ENCODE measurements at places on chromosomes 3 and 15.

GRCh38 chr3:121330634-121331033, 215.2 kb downstream of the POLQ start:
- DNase-seq: no peak

DNA sequence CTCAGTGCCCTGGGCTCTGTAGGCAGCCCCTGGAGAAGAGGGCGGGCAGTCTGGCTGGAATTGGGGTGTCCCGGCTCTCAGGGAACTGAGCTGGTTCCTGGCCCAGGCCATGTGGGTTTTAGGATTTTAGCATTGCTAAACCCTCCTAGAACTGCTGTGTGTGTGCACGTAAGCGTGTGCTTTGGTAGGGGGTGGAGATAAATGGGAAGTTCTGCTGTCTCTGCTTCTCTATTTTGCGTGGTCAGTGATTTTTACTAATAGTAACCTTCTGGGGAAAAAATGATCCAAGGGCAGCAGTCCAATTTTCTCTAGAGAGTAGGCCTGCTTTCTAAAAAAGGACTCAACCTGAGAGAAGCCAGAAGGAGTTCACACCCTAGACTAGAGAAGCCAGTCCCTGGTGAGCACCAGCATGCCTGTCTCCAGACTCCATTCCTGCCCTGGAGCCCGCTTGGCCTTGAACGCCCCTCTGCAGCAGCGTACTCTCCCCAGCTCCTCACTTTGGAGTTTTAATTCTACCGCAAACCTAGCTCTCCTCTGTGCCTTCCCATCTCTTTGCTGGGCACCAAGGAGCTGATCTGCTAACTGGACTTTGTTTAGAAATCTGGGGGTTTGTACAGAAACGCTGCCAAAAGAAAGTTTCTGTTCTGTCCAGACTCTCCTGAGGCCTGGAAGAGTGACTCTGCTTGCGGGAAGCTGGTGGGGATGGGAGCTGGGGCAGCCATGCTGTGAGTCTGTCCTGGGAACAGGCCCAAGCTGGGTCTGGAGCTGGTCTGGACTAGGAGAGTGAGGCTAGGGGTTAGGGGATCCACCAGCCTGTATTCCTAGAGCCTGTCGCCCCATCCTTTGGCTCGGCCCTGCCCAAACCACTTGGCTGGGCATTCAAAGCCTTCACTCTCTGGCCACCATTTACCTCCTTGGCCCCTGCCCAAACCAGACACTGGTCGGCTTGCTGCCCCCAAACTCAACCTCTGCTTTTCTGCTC, 19.7 kb downstream of the CORO2B start:
- no peak for DNase-seq

GRCh38 chr3:181698263-181698954, 13.3 kb upstream of the SOX2 start:
- no peak for DNase-seq

GRCh38 chr15:39786447-39787056, 3.9 kb upstream of the FSIP1 start:
- DNase-seq: peak; percentile 64

DNA sequence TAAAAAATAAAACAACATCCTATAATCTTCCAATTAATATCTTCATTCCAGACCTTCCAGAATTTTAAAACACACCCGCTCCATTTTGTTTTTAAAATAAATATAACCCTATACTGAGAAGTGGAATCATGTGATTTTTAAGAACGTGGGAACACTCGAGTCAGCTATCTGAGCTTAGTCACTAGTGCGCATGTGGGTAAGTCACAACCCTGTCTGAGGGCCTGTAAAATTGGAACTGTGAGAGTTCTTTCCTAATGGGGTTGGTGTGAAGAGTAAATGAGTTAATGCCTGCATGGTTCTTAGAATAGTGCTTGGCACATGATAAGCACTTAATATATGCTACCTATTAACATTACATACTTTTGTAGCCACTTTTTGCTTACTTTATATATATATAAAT, 19.9 kb upstream of the POLR2M start:
- no peak for DNase-seq

GRCh38 chr15:63638839-63639238, 41.7 kb downstream of the FBXL22 start:
- no peak for DNase-seq

- DNase-seq: no peak
Observed at GRCh38 chr3:133488785-133489367, 84.6 kb upstream of the CDV3 start.

DNA sequence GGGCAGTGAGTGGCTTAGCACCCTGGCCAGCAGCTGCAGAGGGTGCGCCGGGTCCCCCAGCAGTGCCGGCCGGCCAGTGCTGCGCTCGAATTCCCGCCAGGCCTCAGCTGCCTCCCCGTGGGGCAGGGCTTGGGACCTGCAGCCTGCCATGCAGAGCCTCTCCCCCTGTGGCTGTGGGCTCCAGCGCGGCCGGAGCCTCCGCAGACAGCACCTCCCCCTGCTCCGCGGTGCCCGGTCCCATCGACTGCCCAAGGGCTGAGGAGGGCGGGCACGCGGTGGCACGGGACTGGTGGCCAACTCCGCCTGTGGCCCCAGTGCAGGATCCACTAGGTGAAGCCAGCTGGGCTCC, 386.3 kb downstream of the CNTN4 start:
- no peak for DNase-seq

DNA sequence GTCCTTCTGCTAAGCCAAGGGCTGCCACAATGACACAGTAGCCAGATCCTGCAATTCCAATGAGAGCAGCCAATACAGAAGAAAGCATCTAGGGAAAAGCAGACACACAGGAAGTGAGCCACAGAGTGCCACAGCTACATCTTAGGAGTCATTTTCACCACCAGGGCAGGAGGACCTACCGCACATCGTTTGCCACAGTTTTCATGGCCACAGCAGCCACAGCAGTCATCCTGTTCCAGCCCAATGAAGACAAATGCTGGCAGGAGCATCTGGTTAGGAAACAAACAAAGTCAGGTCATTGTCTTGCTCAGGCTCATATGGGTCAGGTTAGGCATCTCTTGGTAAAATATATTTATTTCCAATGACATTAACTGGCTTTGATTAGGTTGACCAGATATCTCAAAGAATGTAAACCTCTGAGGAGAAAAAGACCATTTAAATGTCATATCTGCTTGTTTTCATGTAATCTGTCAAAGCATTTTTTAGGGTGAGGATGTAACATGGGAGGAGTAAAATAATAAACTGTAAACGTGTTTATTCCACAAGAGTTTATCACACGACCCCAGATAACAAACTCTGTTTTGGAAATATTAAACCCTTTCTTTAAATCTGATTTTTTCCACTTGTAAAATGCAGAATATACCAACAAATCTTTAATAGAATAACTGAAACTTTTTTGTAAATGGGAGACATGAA, 1.8 kb downstream of the TM4SF1 start:
- DNase-seq: no peak

- DNase-seq: no peak
Observed at GRCh38 chr3:52495777-52496602, 852 bp downstream of the STAB1 start.

DNA sequence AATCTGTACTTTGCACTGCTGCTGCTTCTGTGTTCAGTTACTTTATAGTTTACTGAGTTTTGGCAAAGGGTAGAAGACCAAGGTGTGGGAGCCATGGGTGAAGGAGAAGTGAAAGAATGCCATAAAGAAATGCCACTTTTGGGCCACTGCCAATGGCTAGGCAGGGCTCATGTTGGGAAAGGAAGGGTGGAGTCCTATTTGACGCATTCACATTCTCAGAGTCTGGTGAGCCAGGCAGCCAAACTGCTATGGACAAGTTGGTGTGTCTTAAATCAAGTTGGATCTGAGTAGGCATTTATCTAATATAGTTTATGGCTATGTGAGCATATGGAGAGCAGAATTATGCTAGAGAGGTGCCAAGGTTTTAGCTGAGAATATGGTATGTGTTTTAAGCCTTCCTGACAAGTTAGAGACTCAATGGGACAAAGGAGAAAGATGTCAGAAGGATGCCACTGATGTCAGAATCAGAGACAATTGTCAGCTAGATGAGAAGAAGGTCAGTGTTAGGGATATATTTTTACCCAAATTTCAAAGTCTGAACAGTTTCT, 296.1 kb downstream of the AGBL1 start:
- no peak for DNase-seq

DNA sequence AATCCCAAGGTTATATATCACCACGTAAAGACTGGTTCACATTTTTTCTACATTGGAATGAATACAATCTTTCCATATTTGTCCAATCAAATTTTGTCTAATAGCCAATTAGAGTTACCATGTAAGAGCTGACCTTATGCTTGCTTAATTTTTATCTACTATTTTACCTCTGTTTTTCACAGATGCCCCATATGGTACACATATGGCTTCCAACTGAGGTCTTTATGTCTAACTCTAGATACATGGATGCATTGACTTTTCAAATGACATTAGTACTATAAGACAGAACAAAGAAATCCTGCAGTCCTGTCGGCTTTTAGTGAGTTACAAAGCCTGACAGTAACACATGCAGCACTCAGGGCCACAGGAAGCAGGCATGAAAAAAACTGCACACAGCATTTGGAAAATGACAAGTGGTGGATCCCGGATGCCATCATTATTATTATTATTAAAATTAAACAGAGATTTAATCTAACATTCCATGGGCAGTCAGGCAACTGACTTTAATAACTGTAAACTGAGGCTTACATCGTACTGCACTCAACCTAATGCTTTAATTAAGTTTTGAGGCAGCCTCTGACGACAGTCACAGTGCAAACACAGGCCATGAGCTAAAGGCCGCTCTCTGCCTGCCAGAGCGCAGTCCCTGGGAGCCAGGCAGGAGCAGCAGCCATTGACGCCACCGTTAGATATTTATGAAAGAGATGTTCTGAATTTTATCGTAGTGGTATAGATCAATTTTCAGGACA, 113.9 kb upstream of the TMCO5A start:
- DNase-seq: no peak

- no peak for DNase-seq
Observed at GRCh38 chr3:109132801-109133473, 3.6 kb upstream of the C3orf85 start.

GRCh38 chr3:133424937-133425869, 25.3 kb downstream of the BFSP2 start:
- no peak for DNase-seq

- no peak for DNase-seq
Observed at GRCh38 chr3:152321955-152322377, 53.2 kb downstream of the MBNL1 start.

DNA sequence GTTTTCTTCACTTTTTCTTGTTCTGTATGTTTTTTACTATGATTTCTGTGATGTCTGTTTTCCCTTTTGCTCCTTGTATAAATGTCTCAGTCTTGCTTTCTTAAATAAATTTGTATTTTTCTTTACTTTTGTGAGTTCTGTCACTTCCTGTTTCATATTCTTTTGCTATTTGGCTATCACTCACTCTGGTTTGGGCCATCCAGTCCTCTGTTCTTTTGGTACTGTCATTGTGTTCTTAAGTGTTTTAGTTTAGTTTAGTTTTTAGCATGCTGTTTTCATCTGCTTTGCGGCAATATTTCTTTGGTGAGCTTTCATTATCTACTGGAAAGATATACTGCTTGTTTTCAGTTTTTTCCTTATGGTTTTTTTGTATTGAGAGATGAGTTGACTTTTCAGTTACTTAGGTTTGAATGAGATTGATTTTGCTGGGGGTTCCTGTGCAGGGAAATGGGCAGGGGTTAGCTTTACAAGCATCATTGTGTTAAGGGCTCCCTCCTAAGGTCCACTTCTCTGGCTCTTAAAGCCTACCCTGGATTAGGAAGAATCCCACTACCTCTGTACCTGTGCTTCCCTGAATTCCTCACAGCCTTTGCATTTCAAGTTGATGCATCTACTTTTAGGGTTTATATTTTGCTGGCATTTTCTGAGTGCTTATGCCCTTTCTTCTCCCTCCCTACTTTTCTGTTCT, 35.1 kb downstream of the PDCD6IP start:
- no peak for DNase-seq
